ENCODE measurements at places on chromosomes 11 and 22. TPM values are rescaled to one million over a fixed set of nuclear protein-coding genes. Genes with fewer than 3 reads are reported as not detected.

- peak overlapping the region; percentile 73 for H3K27ac ChIP-seq
- no peaks in the 10 kb centered on the region for H3K36me3 ChIP-seq
- H3K27me3 ChIP-seq, result no peaks in the 10 kb centered on the region
- peak; percentile 43 for DNase-seq
- no peak overlapping the region for H3K4me3 ChIP-seq
- H3K4me1 ChIP-seq, result peaks cover 45% of the 10 kb centered on the region
Measured at GRCh38 chr22:23145878-23146470, 697 bp downstream of the RAB36 start.

Gene ISX
- total RNA-seq, result not detected

DNA sequence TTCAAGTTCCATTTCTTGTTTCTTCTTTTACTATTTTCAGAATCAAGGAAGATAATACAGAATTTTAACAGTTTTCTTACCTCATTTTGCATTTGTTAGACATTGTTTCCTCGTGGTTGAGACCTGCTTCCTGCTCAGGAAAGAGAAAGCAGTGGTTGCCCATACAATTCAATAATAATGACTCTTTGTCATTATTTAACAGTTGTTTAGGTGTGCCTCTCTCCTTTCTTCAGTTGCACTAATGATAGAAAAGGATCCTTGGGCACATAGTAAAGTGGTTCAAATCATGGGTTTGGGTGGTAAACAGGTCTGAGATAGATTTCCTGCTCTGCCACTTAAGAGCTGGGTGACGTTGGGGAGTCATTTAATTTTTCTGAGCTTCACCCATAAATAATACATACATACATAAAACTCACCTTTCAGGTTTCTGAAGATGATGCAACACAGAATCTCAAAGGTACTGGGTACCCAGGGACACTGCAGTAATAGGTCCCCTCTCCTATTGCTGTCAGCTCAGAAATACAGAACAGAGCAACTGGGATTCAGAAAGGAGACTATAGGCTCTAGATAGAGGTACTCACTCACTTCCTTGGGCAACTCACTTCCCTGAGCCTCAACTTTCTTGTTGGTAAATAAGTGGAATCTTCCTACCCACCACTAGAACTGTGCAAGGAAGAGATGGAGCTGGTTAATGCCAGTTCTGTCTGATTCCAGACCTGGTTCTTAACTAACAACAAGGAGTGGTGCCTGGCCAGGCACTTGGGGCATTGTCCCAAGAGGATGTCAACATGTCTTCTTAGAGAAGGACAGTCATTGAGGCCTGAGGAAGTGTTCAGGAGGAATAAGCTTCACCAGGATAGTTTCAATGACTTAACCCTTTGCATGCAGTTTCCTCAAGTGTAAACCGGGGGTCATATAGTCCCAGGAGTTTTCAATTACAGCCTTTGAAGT is 34.9 kb downstream of the CD44 start:
- peak overlapping the region; percentile 65 for H3K27ac ChIP-seq
- peaks cover 96% of the 10 kb centered on the region for H3K4me1 ChIP-seq
- H3K4me3 ChIP-seq, result peak overlapping the region; percentile 8

GRCh38 chr22:29150701-29151100 is 55.0 kb upstream of the EMID1 start:
- H3K27me3 ChIP-seq, result no peaks in the 10 kb centered on the region
- H3K27ac ChIP-seq, result no peak overlapping the region
- DNase-seq, result no peak
- H3K4me1 ChIP-seq, result peaks cover 10% of the 10 kb centered on the region
- H3K4me3 ChIP-seq, result no peak overlapping the region

DNA sequence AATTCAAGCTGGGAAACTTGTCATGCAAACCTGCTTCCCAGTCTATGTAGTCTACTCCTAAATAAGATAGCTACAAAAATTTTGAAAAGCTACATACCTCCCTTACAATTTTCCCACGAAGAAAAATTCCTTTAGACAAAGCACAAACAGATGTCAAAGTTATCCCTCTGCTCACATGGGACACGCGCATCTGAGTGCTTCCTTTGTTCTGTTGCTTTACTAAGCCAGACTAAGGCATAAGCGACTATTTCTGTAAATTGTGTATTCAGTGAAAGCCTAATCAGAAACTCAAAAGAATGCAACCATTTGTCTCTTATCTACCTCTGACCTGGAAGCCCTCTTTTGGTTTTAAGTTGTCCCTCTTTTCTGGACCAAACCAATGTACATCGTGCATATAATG is 583.7 kb upstream of the B3GAT1 start:
- H3K36me3 ChIP-seq, result no peaks in the 10 kb centered on the region
- H3K27ac ChIP-seq, result no peak overlapping the region
- DNase-seq, result no peak
- H3K4me1 ChIP-seq, result no peaks in the 10 kb centered on the region
- H3K27me3 ChIP-seq, result peaks cover 3% of the 10 kb centered on the region

- no peaks in the 10 kb centered on the region for H3K36me3 ChIP-seq
- DNase-seq, result no peak
- H3K27ac ChIP-seq, result no peak overlapping the region
- H3K4me1 ChIP-seq, result no peaks in the 10 kb centered on the region
Measured at GRCh38 chr22:47543447-47543846, 781.0 kb downstream of the TBC1D22A start.

Gene CDC42BPG
- 9.0 TPM for total RNA-seq

Gene TH
- not detected for total RNA-seq

GRCh38 chr11:126312961-126313360 is 9.1 kb downstream of the DCPS start:
- H3K4me3 ChIP-seq, result no peak overlapping the region
- peaks cover 10% of the 10 kb centered on the region for H3K36me3 ChIP-seq
- H3K27me3 ChIP-seq, result no peaks in the 10 kb centered on the region
- no peak overlapping the region for H3K27ac ChIP-seq

DNA sequence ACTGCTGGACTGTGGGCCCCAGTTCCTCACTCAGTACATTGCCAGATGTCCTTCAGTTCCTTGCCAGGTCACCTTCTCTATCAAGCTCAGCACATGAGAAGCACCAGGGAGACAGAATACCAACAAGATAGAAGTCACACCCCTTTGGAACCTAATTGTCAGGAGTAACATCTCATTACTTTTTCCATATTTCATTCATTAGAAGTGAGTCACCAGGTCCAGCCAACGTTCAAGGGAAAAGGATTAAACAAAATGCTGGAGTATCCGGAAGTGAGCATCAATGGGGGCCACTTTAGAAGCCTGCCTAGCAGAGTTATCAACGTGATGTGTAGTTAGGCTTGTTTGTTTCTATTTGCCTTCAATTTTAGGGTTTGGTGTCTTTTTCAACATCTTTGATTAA is 569.3 kb downstream of the MIAT start:
- no peaks in the 10 kb centered on the region for H3K27me3 ChIP-seq
- DNase-seq, result no peak
- no peaks in the 10 kb centered on the region for H3K4me1 ChIP-seq
- no peaks in the 10 kb centered on the region for H3K36me3 ChIP-seq
- H3K4me3 ChIP-seq, result no peak overlapping the region

- DNase-seq, result no peak
- no peak overlapping the region for H3K27ac ChIP-seq
- no peak overlapping the region for H3K4me3 ChIP-seq
- H3K4me1 ChIP-seq, result no peaks in the 10 kb centered on the region
- no peaks in the 10 kb centered on the region for H3K27me3 ChIP-seq
Measured at GRCh38 chr11:57544566-57544965, 7.2 kb downstream of the SMTNL1 start.

DNA sequence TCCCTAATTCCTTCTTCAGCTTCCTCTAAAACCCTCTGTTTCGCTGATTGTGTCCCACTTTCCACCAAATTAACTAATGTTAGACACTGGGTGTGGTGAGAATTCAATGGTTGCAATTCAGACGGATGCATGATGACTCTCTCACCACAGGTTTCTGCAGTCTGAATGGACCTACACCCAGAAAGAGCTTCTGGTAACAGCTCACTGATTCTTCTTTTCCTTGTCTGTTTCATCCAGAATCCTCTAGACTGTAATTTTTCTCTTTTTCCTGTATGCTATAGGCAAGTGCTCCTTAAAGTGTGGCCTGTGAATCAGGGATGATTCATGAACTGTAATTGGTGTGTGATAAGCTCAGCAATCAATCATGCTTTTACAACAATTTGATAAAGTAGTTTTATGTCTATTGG is 18.1 kb downstream of the MMP10 start:
- H3K27me3 ChIP-seq, result no peaks in the 10 kb centered on the region
- H3K4me3 ChIP-seq, result no peak overlapping the region
- no peaks in the 10 kb centered on the region for H3K4me1 ChIP-seq
- DNase-seq, result no peak

Gene FXYD2
- 9.3 TPM for total RNA-seq

Gene TBX10
- total RNA-seq, result not detected

- no peak for DNase-seq
- no peaks in the 10 kb centered on the region for H3K4me1 ChIP-seq
- no peaks in the 10 kb centered on the region for H3K36me3 ChIP-seq
- no peak overlapping the region for H3K27ac ChIP-seq
- H3K27me3 ChIP-seq, result no peaks in the 10 kb centered on the region
Measured at GRCh38 chr11:11379661-11380060, 26.6 kb upstream of the CSNK2A3 start.

DNA sequence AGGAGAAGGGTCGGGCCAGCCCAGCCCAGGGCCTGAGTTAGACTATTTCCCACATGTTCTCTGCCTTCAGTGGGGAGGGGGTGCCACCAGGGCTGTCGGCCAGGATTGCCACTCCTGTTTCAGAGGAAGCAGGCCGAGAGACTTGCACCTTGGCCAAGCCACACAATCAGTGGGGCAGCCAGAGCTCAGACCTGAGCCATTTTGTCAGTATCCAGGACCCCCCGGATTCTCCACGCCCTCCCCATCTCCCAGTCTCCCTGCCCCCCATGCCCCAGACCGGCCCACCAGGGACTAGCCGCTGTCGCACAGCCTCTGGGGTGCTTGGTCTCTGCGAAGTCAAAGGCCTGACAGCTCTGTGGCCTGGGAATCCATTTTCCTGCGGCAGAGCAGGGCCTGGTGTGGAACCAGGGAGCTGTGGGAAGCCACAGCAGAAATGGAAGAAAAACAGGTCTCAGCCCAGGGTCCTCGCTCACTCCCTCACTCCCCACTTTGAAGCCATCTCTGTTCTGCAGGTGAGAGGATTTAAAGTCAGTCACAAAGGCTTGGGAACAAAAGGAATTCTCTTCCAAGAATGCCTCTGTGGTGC is 25.5 kb upstream of the MGAT3 start:
- no peak for DNase-seq
- H3K36me3 ChIP-seq, result peaks cover 39% of the 10 kb centered on the region
- no peak overlapping the region for H3K4me3 ChIP-seq
- H3K27ac ChIP-seq, result no peak overlapping the region
- H3K4me1 ChIP-seq, result no peaks in the 10 kb centered on the region

- no peak for DNase-seq
- no peak overlapping the region for H3K4me3 ChIP-seq
- no peaks in the 10 kb centered on the region for H3K27me3 ChIP-seq
- H3K4me1 ChIP-seq, result peaks cover 10% of the 10 kb centered on the region
- no peak overlapping the region for H3K27ac ChIP-seq
- no peaks in the 10 kb centered on the region for H3K36me3 ChIP-seq
Measured at GRCh38 chr22:45127866-45128265, 35.9 kb upstream of the NUP50 start.

Gene SCN3B
- not detected for total RNA-seq

GRCh38 chr11:94768602-94769541 is 716 bp downstream of the AMOTL1 start:
- no peaks in the 10 kb centered on the region for H3K36me3 ChIP-seq
- peaks cover 6% of the 10 kb centered on the region for H3K4me1 ChIP-seq
- peaks cover 25% of the 10 kb centered on the region for H3K27me3 ChIP-seq
- no peak for DNase-seq
- H3K4me3 ChIP-seq, result no peak overlapping the region

Gene SCGB1D2
- not detected for total RNA-seq

Gene HEPHL1
- not detected for total RNA-seq

DNA sequence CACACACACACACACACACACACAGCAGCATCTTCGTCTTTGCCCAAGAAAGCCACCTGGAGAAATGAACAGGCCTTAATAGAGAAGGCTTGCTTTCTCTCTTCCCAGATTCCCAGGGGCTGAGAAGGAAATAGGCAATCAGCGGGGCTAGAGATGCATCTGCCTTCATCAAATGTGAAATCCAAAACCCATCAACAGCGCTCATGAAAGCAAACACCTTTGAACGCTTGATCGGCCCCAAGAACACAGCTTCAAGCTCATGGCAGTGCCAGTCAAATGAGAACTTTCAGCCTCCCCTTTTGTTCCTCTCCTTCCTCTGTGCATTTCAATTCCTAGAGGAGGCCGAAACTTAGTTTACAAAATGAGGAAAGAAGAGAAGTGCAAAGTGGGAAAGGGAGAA is 122.7 kb downstream of the EFCAB6 start:
- H3K27me3 ChIP-seq, result no peaks in the 10 kb centered on the region
- H3K4me1 ChIP-seq, result no peaks in the 10 kb centered on the region
- H3K27ac ChIP-seq, result no peak overlapping the region
- H3K4me3 ChIP-seq, result no peak overlapping the region

Gene MPPED2
- total RNA-seq, result not detected

DNA sequence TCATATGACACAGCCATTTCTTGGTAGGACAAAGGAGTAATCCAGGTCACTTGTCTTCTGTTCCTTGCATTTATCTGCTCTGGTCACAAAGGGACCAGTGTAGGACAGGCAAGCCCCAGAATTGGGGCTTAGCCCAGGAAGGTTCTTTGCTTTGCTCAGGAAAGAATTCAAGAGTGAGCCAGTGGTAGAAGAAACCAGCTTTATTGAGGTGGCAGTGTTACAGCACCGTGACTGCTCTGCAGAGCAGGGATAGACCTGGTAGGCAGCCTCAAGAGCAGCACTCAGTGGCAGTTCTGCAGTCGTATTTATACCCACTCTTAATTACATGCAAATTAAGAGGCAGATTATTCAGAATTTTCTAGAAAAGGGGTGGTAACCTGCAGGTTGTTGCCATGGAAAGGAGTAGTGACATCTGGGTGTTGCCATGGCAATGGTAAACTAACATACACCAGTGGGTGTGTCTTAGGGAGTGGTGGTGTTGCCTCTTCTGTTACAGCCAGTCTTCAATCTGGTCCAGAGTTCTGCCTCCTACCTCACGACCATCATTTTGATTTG is 84.9 kb upstream of the RAB1B start:
- H3K4me3 ChIP-seq, result no peak overlapping the region
- DNase-seq, result peak; percentile 40
- H3K4me1 ChIP-seq, result peaks cover 30% of the 10 kb centered on the region
- no peaks in the 10 kb centered on the region for H3K36me3 ChIP-seq

Gene COMMD9
- total RNA-seq, result 41.4 TPM

Gene SLC22A6
- total RNA-seq, result not detected

DNA sequence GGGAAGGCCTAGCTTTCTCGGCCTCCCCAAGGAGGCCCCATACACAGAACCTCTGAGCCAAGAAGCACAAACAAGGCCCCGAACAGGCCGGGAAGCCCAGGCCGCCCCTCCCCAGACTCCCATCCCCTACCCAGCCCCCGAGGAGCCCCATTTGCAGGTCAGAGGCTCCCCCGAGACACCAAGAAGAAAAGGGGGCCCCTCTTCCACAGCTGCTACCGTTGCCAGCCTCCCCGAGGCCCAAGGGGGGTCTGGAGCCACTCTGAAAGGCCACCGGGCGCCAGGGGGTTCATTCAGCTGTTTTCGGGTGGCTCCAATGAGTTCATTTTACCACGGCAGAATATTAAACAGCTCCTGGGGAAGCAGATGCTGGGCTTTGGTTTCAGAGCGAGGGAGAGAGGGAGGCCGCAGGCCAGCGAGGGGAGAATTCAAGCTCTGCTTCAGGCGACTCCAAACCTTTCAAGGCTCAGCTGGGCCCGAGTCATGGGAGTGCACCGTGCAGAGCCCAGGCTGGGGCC is 28.5 kb downstream of the MN1 start:
- H3K4me1 ChIP-seq, result no peaks in the 10 kb centered on the region
- DNase-seq, result no peak
- H3K27ac ChIP-seq, result no peak overlapping the region
- no peaks in the 10 kb centered on the region for H3K27me3 ChIP-seq

Gene RGL4
- 7.2 TPM for total RNA-seq
